ENCODE measurements at places on chromosomes 3 and 15.

GRCh38 chr3:48012659-48013058 lies 3.6 kb downstream of the MAP4 start:
- DNase-seq: no peak

- no peak for DNase-seq
Observed at GRCh38 chr3:31213869-31214486, 318.7 kb upstream of the STT3B start.

GRCh38 chr3:56955492-56956111 lies 104.9 kb upstream of the SPATA12 start:
- no peak for DNase-seq

- no peak for DNase-seq
Observed at GRCh38 chr3:8884630-8885290, 78.5 kb downstream of the RAD18 start.
